ENCODE measurements at places on chromosomes 1 and 21.

DNA sequence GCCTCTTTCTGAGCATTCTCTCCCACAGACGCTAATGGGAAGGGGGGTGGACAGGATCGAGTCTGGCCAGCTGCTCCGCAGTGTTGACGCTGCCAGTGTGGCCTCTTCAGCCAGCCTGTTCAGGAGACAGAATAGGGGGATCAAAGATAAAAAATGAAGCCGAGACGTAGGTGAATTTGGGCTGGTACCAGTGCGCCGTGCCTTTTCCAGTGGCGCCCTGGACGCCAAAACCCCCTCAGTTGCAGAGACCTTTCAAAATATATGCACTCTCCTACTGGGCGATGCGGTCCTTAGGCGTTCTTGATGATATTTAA, 1.1 kb downstream of the TTC3 start:
- no peak for DNase-seq

GRCh38 chr1:150376110-150376509, 12.2 kb downstream of the RPRD2 start:
- DNase-seq, result no peak

DNA sequence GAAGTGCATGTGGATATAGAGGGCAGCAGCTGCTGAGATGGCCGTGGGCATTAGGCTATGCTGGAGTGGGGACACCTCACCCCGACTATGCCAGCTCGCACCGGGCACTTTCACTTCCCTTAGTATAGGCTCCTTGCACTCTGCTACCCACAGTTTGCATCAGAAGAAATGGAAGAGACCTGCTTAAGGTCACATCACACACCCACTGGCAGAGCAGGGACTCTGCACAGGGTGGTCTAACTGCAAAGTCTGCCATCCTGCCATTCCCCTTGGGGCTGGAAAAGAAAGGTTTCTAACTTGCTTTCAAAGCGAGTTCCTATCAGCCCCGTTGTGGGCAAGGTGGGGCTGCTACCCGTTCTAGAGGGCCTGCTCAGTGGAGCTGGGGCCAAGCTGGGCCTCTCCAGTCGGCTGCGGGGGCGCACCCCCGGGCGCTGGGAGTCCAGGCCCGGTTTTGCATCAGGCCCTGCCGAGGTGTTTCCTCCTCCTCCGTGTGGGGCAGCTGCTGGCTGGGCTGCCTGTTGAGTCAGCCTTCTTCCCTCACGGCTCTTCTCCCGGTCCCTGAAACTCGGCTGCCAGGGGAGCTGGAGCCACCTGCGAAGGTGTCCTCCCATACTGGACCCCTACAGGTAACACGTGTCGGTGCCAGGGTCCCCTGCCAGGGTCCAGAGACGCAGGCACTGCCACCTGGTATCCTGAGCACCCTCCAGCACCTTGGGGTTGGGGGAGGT, at the start of gene SYTL1:
SYTL1 (plus strand) TSS at position 498 of the 728 bp plus-strand sequence. CDS start 3,313 bp downstream, outside the sequence.
- DNase-seq, result peak; percentile 80

- no peak for DNase-seq
Observed at GRCh38 chr1:93344886-93345632, 648 bp upstream of the DR1 start.

GRCh38 chr21:34520764-34521508, 8.9 kb upstream of the KCNE1 start:
- no peak for DNase-seq

DNA sequence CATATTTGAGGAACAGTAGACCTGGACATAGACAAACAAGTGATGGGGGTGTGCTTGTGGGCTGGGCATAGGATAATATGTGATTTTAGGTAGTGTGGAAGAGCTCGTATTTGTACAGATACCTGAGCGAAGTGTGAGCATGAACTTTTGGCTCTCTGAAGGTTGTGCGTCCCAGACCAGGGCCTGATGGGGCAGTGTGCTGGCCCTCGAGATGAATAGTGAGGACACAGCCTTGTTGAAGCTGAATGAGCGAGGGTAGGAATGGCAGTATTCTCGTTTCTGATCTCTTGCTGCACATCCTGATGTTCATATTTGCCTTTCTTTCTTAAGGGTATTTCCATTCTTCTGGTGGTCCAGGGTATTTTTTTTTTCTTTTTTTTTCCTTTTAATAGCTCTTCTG, 41.5 kb downstream of the USP25 start:
- DNase-seq, result no peak

DNA sequence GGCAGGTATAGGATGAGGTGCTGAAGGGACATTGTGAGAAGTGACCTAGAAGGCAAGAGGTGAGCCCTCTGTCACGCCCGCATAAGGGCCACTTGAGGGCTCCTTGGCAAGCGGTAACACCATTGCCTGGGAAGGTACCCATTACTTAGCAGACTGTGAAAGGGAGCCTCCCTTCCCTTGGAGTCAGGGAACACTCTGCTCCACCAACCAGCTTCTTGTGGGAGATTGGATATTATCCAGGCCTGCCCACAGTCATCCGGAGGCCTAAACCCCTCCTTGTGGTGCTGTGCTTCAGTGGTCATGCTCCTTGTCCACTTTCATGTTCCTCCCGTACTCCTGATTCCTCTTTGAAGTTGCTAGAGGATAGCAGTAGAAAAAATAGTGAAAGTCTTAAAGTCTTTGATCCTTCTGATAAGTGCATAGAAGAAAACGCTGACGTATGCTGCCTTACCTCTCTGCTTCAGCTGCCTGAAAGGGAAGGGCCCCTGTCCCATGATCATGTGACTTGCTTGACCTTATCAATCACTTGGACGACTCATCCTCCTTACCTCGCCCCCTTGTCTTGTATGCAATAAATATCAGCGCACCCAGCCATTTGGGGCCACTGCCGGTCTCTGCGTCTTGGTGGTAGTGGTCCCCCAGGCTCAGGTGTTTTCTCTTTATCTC, 16.0 kb downstream of the RBBP4 start:
- DNase-seq, result no peak

- DNase-seq, result no peak
Observed at GRCh38 chr1:207040181-207040533, 7.6 kb upstream of the C1orf116 start.

DNA sequence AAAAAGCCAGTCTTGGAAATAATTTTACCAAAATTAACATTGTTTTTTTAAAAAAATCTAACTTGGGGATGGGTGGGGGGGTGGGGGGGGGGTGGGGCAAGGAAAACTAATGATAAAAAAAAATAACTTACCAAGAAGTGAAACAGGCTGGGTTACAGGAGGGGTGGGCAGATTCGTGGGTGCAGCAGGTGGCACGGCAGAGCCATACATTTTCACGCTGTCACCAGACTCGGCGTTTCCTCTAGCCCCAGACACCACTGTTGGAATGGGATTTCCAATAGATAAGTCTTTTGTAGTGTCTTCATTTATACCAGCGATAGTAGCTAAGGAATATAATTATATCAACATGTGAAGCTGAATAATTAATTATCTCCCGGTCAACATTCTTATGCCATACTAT, 25.4 kb downstream of the SOD1 start:
- no peak for DNase-seq

DNA sequence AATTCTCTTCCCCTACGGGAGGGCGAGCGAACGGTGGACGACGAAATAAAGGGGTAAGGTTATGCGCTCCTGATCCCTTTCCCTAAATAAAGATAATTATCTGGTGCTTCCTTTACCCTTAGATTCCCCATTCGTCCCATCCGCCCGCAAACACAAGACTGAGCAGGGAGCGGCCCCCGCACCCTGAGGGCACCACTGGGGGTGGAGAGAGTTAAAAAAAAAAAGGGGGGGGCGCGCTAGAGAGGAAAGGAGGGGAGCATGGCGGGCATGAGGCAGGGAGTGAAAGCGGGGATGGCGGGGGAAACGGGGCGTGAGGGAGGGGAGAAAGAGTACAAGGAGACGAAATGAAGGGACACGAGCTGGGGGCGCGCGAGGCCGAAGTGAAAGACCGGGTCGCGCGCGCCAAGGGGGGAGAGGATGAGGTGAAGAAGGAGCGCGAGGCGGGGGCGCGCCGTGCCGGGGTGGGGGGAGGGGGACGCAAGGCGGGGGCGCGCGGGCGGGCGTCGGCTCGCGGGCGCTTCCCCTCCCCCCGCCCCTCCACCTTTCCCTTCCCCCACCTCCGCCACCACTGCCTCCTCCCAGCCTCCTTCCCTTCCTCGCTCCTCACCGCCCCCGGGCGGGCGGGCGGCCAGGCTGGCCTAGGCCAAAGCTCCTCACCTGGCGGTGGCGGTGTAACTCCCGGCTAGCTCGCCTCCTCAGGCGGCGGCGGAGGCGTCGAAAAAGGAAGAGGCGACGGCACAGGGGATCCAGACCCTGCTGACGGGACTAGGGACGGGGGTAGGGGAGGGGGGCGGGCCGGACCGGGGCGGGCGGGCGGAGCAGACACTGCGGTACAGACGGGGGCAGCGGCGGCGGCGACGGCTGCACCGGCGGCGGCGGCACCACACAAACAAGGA, 448 bp downstream of the GATAD2B start:
- DNase-seq, result peak; percentile 58

DNA sequence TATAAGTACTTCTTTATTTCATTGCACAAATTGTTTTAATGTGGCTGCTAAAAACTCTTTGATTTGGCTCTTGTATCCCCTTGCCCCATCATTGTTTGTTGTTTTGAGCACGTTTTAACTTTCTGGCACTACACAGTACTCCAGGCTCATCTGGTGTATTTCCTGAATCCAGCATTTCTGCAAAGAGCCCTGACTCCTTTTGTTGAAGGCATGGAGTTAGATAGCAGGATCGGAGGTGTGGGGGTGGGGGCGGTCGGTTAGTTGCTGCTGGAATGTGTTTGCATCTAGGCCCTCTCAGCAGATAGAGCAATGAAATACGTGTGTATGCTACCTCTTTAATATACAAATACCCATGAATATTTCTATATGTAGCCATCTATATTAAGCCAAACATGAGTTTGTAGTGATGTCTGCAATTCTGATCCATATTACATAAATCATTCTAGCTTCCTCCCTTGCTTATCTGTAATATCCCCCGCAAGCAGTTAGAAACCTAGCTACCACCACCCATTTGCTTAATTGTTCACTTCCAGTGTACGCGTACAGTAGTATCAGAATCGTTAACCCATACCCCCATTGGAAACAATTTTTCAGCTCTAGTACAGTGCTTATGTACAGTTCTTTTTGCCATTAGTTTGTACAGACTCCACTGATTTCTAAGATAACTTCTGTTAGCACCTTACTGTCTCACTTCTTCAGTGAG, 106.0 kb downstream of the NOS1AP start:
- no peak for DNase-seq

DNA sequence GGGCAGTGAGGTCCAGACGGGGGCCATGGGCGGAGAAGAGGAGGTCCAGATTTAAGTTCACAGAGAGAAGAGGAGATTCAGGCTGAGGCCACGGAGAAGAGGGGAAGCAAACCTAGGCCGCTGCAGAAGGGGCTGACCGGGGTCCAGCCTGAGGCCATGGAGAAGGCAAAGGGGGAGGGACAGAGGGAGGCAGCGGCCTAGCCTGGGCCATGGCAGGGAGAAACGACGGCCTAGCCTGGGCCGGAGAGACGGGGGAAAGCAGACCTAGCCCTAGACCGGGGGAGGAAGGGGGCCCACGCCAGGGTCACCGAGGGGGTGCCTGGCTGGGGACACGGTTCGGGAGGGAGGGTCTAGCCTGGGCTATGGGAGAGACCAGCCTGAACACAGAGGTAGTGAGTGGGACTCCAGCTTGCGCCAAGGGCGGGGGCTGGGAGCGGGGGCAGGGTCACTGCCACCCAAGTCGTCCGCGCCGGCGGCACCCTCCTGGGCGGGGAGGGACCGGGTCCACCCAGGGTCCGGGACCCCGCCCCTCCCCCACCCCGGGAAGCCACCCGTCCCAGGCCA, 459 bp downstream of the CAPZB start:
- no peak for DNase-seq

GRCh38 chr21:17527711-17528110, 14.9 kb downstream of the CXADR start:
- no peak for DNase-seq

DNA sequence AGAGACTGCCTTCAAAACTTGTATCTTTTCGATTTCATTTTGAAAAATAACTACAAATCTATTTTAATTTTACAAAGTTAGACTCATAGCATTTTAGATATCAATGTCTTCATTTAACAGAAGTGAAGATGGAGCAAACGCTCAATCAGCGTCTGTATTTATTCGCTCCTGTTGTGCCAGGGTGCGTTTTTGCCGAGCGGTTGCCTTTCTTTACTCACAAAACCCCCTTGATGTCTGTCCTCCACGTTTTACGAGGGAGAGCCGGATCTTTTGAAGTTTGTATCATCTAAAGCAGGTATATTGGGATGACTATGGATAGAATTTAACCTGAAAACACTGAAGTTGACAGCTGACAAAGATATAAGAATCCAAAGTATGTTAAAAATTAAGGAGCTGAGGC, 44.6 kb downstream of the MRPL39 start:
- no peak for DNase-seq

- DNase-seq, result no peak
Observed at GRCh38 chr1:10939654-10940450, 72.6 kb upstream of the TARDBP start.

GRCh38 chr1:150887018-150887417, at the start of gene CTXND2:
CTXND2 (plus strand) TSS chr1:150887136; CDS start chr1:150912315, 25,179 bp downstream.
- no peak for DNase-seq

DNA sequence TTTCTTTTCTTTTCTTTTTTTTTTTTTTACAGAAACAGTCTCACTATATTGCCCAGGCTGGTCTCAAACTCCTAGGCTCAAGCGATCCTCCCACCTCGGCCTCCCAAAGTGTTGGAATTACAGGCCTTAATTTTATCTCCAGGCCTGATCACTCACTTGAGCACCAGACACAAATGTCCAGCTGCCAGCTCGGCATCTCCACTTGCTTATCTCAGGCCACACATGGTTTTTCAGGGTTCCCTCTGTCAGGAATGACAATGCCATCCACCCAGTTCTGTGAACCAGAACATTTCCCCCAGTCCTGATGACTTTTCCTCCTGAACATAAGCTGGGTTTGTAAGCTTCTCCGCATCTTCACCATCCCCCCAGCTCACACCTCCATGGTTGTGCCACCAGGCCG, 44.6 kb upstream of the ZNF281 start:
- no peak for DNase-seq

GRCh38 chr21:34589511-34590282, 25.2 kb downstream of the RCAN1 start:
- no peak for DNase-seq

GRCh38 chr1:30840904-30841598, 67.5 kb downstream of the SDC3 start:
- no peak for DNase-seq

DNA sequence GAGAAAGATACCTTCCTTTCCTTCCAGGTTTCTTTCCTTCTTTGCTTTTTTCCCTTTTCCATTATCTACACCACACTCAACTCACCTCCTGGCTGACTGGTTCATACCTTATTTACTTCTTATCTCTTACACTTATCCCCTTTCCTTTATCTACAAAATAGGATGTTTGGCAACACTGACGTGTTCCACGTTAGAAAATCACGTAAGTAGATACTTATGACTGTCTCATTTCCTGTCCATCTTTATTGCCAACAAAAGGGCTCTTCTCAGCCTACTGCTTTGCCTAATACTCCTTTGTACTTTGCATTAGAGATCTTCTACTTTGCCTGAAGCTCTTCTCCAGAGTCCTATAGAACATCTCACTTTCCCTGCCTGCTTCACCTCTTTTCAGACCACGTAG, 25.1 kb downstream of the SYNJ1 start:
- DNase-seq, result no peak

- no peak for DNase-seq
Observed at GRCh38 chr21:44021064-44021463, 9.0 kb downstream of the TRAPPC10 start.
